ENCODE measurements at places on chromosomes 7 and 10.

DNA sequence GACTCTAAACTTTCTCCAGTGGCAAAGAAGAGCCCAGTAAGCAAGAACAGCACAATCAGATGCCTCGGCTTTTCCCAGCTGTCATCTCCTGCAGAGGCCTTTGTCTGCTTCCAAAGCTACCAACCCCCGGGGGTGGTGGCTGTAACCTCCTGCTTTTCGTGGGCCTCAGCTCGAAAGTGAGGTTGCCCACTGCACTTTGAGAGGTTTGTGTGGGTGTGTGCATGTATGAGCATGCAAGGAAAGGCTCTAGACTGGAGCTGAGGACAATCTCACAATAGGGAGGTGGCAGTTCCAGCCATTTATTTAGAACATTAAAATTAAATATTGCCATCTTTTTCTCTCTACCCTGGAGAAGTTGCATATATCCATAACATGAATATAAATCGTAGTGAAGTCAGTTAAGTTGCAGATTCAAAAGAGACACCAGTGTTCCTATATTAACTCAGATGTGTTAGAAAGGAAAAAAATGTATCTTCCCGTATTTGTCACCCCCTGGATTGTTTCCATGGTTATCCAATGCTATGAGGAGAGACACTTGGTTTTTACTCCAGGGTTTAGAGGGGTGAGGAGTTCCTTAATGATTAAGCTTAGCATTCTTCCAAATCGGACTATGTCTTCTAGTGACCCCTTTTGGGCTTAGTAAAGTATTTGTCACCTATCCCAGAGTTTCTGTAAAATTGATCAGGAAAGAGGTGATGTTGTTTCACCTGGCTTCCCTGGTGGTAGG, 781.1 kb downstream of the INHBA start:
- no peak for DNase-seq

- peak; percentile 30 for DNase-seq
These were observed 1.3 kb downstream of the LFNG start for GRCh38 chr7:2520761-2521290.

- DNase-seq, result no peak
These were observed 316.0 kb downstream of the AGMO start for GRCh38 chr7:15245831-15246230.

- no peak for DNase-seq
These were observed 153.5 kb upstream of the C7orf33 start for GRCh38 chr7:148437043-148437442.

GRCh38 chr7:44555350-44555749, 14.2 kb upstream of the NPC1L1 start:
- no peak for DNase-seq

Data from activated CD4-positive, alpha-beta T cell treated with anti-CD3 and anti-CD28 coated beads, Interleukin-2, amount 50 U/mL, for 48 hours (primary cell).